GM13977 (cell line): ENCODE measurements at places on chromosomes 12 and 14.

DNA sequence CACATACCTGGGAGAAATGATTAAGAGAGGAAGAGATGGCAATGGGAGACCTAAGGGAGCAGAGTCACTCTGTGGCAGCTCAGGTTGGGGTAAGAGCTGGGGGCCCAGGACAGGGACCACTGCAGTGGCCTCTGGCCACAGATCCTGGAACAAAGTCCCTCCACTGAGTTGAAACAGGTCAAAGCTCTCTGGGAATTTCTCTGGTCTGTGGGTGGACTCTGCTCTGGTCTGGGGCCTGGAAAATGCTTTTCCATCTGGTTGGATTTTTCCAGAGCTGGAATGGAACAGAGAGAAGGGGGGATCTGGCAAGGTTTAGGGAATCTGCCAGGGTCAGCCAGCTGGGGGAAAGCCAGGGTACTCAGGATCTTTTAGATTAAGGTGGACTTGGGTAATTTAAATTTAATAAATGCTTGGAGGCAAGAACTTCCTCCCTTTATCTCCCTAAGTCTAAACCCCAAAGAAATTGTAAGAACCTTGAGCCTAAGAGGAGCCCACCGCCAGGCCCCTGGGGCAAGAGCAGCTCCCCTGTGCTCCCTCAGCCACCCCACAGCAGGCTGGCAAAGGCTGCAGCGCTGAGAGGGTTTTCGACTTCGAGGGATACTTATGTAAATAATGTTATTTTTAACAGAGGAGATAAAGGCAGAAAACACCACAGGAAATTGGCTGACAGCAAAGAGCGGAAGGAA, 3.7 kb downstream of the HOXC10 start:
- DNase-seq: no peak

DNA sequence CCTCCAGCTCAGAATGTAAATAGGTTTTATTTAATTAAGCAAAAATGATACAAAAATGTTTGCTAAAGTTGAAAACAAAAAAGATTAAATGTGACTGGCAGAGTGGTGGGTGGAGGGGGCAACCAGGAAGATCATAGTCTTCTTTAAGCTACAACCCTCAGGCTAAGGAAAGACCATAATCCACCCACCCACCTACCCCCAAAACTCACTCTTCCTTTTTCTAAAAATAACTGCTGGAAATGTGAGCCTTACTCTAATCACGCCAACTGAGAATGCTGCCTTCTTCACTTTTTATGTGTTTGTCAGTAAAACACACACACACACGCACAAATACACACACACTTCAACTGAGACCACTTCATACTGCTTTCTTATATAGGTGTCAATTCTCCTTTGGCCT, 230.0 kb upstream of the EGLN3 start:
- no peak for DNase-seq

DNA sequence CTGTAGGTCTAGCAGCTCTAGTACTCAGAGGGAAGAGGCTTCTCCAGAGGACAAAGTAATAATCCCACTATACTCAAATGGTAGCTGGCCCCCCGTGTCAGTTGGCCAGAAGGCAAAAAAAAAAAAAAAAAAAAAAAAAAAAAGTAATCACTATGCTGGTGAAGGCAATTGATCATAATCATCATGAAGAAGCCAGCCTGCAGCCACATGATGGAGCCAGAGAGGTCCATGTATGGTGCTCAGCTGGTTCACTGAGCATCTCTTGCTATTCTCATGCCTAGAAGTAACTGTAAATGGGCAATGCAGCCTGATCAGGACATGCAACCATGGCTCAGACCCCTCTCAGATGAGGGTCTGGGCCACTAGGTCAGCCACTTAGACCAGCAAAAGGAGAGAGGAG, 378.8 kb downstream of the MED13L start:
- no peak for DNase-seq

- no peak for DNase-seq
These were observed 51.3 kb downstream of the SLC6A12 start for GRCh38 chr12:162467-163307.

- no peak for DNase-seq
These were observed 343.1 kb downstream of the FSCB start for GRCh38 chr14:44163946-44164345.

GRCh38 chr12:61367281-61367785, 892.9 kb upstream of the USP15 start:
- DNase-seq: no peak

DNA sequence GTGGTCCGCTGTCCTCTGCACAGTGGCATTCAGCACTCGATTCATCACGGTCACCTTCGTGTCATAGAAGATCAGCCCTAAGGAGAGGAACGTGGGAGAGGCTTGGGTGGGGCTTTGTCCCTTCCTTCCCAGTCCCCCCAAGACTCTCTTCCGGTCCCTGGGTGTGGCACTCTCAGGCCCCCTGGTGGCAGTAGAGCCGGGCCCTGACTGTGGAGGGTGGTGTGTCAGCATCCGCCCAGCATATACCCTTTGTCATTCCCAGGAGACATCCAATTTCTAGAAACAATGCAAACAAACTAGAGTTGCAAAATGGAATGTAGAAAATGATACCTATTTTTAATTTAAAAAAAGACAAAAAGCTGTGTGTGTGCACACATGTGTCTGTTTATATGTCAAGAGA, 45.0 kb downstream of the TRAFD1 start:
- no peak for DNase-seq

DNA sequence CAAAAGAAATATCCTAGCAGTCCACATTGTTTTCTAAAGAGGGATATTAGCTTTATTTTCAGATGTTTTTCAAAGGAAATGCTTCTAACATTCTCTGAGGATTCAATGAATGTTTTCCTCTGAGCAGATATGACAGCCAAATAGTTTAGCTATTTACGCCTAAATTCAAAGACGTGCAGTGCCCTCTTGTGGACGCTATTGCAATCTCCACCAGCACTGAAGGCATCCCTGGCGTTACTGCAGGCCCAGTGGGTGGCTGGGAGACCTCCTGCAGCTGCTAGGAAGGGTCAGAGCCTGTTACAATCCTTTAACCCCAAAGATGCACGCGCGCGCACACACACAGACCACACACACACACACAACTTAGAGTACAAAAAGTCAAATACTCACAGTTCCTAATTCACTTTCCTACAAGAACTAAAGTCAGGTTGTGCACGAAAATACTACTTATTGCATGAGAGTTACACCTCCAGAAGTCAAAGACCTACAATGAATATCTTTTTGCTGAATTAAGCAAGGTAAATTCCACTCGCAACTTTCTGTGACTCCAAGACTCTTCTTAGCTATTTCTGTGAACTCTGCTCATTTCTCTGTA, 589.3 kb upstream of the TMEM132C start:
- peak; percentile 34 for DNase-seq

- DNase-seq: no peak
These were observed 187.1 kb downstream of the KITLG start for GRCh38 chr12:88393017-88393767.

GRCh38 chr14:105077649-105077995, 12.4 kb upstream of the GPR132 start:
- no peak for DNase-seq

GRCh38 chr12:52280319-52280795, 5.9 kb downstream of the KRT86 start:
- no peak for DNase-seq

GRCh38 chr12:64545081-64545382, 65.3 kb upstream of the RASSF3 start:
- DNase-seq: no peak

DNA sequence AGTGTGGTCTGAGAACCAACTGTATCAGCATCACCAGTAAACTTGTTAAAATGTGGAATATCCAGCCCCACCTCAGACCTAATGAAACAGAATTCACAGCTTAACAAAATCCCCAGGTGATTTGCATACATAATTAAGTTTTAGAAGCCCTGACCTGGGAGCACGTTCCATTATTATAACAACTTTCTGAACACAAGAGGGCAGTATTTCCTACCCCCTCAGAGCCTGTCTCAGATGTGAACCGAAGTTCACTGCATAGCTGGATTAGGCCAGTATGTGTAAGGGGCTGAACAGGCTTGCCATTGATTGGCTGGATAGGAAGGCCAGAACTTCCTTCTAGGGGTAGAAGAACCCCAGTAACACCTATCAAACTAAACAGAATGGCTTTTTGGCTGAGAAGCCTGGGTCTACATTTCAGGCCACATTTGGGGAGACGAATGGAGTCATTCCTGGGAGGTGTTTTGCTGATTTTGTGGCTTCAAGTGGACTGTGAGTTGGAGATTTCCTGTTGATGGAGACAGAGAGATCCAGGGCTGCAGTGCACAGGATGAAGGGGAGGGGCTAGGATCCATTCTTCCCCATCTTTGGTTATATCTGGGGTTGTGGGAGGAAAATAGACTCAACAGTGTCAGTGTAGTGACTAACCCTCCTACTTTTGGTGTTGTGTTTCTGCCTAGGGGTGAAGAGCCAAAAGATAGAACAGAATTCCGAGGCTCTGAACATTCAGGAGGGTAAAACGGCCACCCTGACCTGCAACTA, 94.7 kb upstream of the OR4E1 start:
- DNase-seq: peak; percentile 29

DNA sequence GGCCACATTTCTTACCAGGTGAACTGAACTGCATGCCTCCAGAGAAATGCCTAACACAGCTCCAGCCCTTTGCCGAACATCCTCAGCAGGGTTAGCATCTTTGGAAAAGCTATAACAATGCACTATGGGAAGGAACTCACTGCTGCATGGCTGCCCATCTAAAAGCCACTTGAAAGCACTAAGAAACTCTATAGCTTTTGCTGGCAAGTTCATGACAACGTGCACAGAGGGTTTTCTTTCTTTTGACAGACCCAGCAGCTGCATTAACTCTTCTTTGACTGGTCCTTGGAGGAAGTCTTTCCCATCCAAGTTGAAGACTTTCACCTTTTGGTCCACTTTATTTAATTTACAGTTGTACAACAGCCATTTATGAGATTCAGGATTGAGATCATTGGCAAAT, 5.3 kb downstream of the TRMT5 start:
- no peak for DNase-seq

DNA sequence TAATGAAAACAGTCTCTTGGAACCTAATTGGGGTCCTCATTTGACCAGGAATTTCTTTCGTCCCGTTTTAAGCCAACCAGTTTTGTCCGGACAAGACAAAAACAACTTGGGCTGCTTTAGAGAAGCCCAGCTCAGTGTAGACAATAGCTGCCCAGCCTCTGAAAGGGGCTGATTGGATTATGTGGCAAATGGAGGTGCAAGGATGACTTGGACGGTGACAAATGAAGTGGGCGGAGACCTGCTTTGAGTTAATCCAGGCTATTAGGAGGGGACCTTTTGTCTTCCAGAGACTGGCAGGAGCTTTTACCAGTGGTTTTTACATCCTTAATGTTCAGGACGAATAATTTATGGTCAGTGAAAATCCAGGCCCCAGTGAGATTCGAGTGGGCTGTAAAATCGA, 4.8 kb downstream of the MEG3 start:
- no peak for DNase-seq

DNA sequence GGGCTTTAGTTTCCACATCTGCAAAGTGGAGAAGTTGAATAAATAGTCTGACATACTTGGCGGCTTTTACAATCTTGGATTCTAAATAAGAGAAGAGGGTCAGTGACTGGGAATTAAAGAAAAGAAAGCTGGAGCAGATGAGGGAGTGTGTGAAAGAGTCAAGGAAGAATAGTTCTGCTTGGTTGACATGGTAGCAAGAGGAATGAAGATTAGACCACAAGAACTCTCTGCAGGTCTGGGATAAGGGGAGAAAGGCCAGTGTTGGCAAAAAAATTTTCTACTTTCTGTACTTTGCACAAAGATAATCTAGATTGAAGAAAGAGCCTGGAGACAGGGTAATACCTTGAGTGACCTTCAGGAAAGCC, 5.9 kb downstream of the ITGB7 start:
- DNase-seq: no peak

GRCh38 chr14:57482120-57482519, 11.5 kb downstream of the CCDC198 start:
- DNase-seq: no peak

DNA sequence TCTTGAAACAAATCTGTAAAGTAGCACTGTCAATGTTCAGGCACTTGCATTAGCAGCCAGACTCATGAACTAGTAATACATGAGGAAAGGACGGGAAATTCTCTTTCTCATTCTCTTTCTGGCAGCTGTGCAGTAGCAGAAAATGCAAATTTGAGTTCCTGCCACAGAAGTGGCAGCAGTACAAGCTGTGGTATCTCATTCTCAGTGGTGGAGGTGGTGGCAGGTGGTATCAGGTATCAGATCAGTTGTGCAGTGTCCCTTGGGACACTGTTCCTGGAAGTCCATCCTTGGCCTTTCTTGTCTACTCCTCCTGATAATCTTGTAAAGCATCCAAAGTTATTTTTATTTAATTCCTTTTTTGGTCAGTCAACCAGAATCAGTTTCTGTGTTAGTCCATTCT, 103.0 kb downstream of the C12orf42 start:
- DNase-seq: peak; percentile 31

- DNase-seq: peak; percentile 94
These were observed at the start of gene TCP11L2 for GRCh38 chr12:106302401-106303201. TSS of gene TCP11L2 (plus strand) at chr12:106302733. CDS start at chr12:106311076, 8,343 bp downstream.

GRCh38 chr12:22525426-22525825, 18.9 kb downstream of the C2CD5 start:
- DNase-seq: no peak

GRCh38 chr12:9122091-9122609, 6.4 kb upstream of the A2M start:
- no peak for DNase-seq

- DNase-seq: no peak
These were observed 779.0 kb upstream of the FLRT2 start for GRCh38 chr14:84750763-84751554.

- no peak for DNase-seq
These were observed 201.4 kb upstream of the EEA1 start for GRCh38 chr12:93130366-93131054.

- DNase-seq: no peak
These were observed 5.0 kb downstream of the MYO1A start for GRCh38 chr12:57044889-57045288.
